ENCODE measurements at places on chromosomes 5 and 9.

- DNase-seq, result no peak
These were observed 29.0 kb downstream of the ADAM19 start for GRCh38 chr5:157546456-157547100.

DNA sequence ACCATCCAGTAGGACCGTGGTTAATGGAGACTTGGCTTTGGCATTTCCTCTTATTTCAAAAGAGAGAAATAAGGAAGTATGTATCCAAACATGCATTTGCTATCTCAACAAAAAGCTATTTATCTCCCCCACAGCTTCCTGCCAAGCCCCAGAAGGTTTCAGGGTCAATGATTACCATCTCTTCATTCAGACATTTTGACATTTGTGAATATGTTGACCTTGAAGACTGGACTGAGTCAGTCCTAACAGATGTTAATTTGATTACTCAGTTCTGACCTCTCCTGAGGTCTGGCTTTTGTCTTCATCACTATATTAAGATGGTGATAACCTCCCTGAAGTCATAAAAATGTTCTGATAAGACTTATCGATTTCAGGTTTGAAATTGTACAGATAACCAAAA, 479.4 kb downstream of the AGTPBP1 start:
- no peak for DNase-seq

- DNase-seq, result no peak
These were observed 3.7 kb downstream of the ROPN1L start for GRCh38 chr5:10445352-10445751.

- DNase-seq, result no peak
These were observed 197.0 kb downstream of the MCTP1 start for GRCh38 chr5:95087816-95088317.

DNA sequence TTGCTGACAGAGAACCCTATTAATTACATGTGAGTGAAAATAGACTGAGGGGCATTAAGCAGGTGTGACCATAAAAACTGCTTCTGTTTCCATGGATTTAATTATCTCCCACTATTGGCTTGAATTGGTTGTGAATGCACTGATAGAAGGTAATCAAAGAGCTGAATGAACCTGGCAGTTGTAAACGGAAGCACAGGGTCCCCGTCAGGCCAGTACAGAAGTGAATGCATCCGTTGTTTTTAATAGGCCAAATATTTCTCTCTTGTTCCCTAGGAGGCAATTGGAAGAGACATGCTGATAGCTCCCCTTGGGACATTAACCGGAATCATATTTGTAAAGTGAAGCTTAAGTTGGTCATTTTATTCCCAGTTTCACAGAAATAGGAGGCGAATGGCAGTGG, 147.0 kb downstream of the CAVIN4 start:
- DNase-seq, result peak; percentile 86

DNA sequence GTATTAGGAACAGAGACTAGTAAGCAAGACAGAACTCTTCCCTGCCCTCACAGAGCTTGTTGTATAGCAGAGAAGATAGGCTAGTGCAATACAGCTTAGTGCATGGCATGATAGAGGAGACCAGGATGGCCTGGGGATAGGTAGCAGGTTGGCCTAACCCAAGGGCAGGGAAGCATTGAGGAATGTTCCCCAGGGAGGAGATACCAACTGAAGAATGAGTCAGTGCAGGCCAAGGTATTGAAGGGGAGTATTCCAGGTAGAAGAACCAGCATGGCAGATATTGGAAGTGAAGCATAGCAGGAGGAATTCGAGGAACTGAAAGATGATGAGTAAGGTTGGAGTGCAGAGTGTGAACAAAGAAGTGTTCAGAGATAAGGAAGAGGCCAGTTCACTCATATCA, 138.6 kb upstream of the DHFR start:
- no peak for DNase-seq

DNA sequence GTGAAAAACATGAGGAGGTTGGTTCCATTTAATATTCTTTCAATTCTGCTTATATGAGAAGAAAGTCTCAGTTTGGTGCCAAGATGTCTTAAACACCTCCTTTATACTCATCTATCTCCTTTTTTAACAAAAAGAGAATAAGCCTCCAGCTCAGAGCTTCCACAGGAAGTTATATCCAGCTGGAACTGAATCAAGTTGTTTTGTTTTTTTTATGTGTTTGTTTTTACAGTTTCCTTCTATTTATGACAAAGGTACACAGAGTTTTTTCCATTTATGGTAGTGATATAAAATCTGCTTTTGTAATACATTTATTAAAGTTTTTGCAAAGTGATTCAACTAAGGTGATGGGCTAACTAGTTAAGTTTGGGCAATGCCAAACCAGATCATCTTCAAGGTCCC, 10.4 kb downstream of the SPARC start:
- no peak for DNase-seq

DNA sequence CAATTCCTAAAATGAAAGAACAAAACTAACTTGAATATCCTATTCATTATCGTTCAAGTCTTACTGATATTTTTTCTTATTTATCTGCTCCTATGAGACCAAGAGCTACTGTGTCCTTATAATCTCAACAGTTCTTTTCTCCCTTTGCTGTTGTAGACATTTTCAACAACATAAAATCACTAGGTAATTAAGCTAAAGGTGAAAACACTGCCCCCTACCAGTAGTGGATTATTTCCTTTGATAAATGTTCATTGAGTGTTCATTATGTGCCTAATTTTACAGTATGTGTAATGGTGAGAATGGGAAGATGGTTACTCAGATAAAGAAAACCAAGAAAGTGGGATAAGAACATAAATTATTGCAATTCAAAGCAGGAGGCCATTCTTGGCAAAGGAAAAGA, 41.4 kb upstream of the PAPPA start:
- no peak for DNase-seq

- peak; percentile 0 for DNase-seq
These were observed 141.5 kb downstream of the GABRG2 start for GRCh38 chr5:162209005-162209605.

DNA sequence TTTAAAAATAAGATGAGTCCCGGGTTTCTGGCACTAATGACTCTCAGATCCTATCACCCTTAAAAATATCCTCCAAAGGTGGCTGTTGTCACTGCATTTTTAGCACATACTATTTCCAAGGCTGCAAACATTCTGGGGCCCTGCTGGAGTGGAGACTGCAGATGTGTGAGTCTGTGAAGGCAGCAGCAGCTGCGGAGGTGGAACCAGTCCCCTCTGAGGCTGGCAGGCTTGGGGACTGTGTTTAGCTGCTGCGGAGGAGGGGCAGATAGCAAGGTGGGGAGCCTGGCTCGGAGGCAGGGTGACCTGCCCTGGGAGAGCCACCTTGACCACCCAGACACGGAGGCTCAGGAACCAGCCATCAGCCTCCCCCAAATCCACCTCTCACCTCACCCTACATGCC, 77.0 kb downstream of the C5orf15 start:
- DNase-seq, result no peak

GRCh38 chr9:16450578-16450977, 419.9 kb downstream of the BNC2 start:
- DNase-seq, result no peak

DNA sequence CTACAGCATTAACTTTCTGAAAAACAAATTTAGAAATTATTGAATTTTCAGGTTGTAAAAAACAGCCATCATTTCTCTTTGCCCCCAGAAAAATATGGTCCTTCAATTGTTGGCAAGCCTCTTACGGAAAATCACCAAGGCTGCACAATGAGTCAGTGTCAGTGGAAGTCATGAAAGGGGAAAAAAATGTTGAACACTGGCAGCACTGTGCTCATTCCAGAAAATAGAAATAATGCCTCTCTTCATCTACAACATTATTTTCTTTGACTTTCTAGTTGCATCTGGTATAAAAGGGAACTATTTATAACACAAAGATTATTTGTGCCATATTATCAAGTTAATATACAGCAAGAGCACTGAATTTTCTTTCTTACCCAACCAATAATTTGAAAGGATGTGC, 26.7 kb upstream of the STK32A start:
- DNase-seq, result no peak

GRCh38 chr9:127717766-127718165, 1.9 kb downstream of the TTC16 start:
- DNase-seq, result no peak

DNA sequence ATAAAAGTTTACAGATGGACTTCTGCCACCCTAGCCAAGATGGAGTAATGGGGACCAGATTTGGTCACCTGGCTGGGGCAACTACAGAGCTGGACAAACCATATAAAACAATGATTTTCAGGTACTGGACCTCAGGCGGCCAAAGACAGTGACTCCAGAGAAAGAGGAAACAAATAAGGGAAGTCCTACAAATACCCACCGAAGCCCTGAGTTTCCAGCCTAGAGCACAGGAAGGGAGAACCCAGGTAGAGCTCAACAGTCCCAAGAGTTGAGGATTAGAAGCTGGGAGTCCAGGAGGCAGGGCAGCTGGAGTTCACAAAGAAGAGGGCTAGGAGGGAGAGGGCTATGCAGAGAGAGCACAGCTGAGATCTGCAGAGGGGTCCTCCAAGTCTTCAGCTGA, 106.7 kb upstream of the NR5A1 start:
- DNase-seq, result no peak

GRCh38 chr5:43121913-43122484, 1.3 kb downstream of the ZNF131 start:
- peak; percentile 61 for DNase-seq

DNA sequence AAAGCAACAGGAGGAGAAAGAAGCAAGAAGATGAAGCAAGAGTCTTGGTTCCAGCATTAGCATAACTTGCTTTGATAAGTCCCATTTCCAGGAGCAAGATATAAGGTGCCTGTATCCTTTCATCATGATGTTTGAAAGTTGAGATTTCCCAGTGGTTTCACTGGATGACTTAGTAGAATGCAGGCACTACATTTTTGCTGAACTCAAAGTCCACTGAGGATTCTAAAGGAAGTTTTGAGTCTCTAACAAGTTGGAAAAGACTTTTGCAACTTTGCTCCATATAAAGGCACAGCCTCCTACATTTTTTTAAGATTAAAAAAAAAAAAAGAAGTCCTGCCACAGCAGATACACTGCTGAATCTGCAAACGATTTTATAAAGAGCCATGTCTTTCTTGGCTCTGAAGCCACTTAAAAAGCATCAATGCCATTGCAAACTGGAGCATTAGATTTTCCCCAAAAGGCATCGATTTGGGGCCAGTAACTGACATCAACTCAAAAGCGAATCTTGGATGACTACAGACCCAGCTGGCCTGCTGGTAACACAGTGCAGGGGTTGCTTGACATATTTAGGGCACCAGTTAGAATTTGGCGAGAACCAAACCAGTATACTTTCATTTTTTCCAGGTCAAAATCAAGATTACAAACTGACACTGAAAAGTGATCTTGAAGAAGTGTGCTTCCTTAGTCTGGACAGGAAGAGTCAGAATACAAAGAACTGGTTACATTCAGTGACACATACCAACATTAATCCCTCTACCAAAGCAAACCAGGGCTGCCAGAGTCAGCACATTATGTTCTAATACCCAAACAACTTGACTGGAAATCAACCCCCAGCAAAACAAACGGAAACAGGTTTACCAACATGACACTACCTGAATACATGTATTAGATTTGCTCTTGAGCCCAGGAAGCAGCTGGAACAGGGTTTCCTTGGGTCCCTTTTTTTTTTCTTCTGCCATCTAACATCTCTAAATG, 39.1 kb upstream of the KCNV2 start:
- DNase-seq, result no peak

GRCh38 chr5:67142816-67143215, 53.8 kb downstream of the CD180 start:
- peak; percentile 14 for DNase-seq

GRCh38 chr9:132372177-132373095, 17.6 kb upstream of the SETX start:
- no peak for DNase-seq

DNA sequence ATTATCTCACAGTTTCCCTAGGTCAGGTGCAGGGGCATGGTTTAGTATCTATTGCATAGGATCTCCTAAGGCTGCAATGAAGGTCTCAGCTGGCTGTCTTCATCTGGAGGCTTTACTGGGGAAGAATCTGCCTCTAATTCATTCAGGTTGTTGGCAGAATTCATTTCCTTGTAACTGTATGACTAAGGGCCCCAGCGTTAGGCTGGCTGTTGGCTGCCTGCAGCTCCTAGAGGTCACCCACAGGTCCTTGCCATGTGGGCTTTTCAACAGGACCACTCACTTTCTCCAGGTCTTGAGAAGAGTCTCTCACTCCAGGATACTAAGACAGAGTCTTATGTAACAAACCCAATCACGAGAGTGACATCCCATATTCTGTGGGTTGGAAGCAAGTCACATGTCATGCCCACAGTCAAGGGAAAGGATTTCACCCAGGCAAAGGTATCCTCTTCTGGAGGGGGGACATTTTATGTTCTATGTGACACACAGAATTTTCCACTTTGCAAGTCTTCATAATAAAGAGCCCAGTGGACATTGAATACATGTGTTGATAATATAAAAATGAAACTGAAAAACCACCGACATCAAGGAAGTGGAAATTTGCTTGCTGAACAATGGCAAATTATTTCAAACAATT, 38.2 kb downstream of the HMHB1 start:
- DNase-seq, result no peak

- DNase-seq, result no peak
These were observed 82.7 kb downstream of the SFXN1 start for GRCh38 chr5:175561085-175561484.

GRCh38 chr5:6943197-6944112, 230.2 kb downstream of the TENT4A start:
- DNase-seq, result no peak

All from NCI-H146 (cell line).